Stimulated activated CD8-positive, alpha-beta memory T cell treated with anti-CD3 and anti-CD28 coated beads, Interleukin-7, amount 100 ng/mL, for 1 hour (primary cell): ENCODE measurements at places on chromosomes 1 and 21.

- no peak for DNase-seq
These were observed 80.0 kb downstream of the HUNK start for GRCh38 chr21:31952828-31953227.

- no peak for DNase-seq
These were observed 80.3 kb downstream of the SSBP3 start for GRCh38 chr1:54325703-54326461.

DNA sequence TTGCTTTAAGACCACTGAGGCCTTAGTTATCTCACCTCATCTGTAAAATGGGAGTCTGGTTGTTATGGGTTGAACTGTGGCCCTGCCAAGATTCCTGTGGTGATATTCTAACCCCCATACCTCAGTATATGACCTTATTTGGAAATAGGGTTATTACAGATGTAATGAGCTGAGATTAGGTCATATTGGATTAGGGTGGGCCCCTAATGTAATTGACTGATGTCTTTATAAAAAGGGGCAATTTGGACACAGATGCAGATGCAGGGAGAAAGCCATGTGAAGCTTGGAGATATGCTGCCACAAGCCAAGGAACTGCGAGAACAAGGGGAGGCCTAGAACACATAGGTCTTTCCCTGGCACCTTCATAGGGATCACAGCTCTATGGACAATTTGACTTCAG is 3.9 kb downstream of the C1orf87 start:
- no peak for DNase-seq

- DNase-seq: no peak
These were observed 291.3 kb downstream of the CAMTA1 start for GRCh38 chr1:7076572-7076971.

DNA sequence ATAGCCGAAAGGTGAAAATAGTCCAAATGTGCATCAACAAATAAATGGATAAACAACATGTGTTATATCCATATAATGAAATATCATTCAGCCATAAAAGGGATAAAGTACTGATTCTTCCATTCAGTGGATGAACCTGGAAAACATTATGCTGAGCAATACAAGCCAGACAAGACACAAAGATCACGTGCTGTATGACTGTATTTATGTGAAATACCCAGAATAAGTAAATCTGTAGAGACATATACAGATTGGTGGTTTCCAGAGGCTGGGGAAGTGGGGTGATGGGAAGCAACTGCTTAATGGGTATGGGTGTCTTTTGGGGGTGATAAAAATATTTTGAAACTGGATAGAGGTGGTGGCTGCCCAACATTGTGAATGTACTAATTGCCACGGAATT is 13.3 kb upstream of the GSTM4 start:
- no peak for DNase-seq

DNA sequence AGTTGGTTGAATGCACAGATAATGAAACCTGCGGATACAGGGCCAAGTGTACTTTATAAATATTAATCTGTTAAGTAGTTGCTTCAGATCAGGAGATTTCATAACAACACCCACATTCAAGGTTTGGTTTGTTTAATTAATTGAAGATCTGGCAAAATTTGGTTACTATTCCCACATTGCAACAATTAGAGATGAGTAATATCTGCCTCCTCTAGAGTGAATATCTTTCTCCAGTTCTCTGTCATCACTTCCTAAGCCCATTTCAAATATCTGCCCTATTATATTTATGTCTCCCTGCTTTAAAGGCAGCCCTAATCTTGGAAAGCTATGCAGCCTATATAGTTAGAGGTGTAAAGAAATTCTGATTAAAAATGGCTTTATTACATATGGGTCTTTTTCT is 61.4 kb downstream of the PPP2R5A start:
- DNase-seq: no peak

GRCh38 chr1:214329470-214330220 is 48.7 kb downstream of the SMYD2 start:
- DNase-seq: no peak

DNA sequence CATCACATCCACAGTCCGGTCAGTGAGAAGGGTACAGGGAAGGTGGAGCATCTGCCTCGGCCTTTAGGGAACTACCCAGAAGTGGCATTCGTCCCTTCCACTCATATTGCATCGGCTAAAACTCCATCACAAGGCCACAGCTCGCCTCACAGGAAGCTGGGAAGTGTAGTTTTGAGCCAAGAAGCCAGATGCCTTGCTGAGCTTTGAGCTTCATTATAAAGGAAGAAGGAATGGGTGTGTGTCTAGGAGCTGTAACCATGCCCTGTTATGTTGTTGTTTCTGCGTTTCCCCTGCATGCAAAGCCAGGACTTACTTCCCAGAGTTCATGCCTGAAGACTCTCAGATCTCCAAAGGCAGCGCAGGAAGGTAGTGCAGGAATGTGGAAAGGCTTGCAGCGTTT is 61.1 kb downstream of the OPTC start:
- no peak for DNase-seq

DNA sequence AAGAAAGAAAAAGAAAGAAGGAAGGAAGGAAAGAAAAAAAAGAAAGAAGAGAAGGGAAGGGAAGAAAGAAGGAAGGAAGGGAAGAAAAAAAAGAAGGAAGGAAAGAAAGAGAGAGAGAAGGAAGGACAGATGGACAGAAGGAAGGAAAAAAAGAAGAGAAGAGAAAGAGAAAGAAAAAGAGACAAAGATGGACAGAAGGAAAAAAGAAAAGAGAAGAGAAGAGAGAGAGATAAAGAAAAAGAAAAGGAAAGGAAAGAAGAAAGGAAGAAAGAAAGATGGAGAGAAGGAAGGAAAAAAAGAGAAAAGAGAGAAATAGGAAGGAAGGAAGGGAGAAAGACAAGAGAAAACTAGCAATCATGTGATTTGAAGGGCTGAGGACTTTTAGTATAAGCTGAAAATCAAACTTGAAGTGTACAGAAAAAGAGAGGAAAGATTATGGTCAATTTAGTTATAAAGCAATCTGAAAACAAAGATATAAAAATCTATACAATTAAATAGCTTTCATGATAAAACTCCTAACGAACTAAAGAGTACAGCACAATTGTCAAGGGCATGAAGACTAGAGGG is 115.3 kb downstream of the LTN1 start:
- DNase-seq: no peak

DNA sequence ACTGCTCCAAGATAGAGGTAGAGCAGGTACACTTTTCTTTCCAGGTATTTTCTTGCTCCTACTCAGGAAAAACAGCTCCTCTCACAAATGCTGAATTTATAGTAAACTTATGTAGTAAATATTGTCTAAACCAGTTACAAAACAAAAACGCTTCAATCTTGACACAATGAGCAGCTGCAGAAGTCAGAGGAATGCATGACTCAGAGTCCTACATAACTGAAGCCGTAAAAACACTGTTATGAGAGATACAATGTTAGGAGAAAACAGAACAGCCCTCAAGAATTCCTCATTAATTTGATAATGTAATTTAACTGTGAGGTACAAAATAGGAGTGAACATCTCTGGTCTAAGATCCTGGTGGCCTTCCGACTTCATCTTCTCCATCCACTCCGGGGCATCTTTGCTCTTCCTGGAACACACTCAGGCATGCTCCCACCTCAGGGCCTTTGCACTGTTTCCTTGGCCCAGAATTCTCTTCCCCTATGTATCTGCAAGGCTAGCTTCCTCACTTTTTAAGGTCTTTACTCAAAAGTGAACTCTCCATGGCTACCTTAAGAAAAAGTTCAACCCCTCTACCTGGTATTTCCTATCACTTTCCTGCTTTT is 138.5 kb downstream of the SLC45A1 start:
- no peak for DNase-seq

DNA sequence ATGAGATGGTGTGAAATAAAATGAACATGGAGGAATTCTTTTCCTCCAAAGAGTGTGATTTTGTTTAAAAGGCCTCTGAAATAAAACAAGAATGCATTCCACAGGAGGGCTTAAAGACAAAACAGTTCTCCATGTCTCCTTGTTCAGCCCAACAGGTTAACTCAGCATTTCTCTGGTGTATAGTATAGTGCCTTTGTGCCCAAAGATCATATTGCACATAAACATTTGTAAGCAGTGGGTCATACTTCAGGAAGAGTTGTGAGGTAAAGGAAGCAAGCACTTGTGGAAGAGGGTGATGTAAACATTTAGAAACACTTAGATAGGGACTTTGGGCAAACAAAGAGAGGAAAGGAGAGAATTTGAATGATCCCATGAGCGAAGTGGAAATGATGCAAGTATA is 433.9 kb downstream of the SIPA1L2 start:
- DNase-seq: no peak

DNA sequence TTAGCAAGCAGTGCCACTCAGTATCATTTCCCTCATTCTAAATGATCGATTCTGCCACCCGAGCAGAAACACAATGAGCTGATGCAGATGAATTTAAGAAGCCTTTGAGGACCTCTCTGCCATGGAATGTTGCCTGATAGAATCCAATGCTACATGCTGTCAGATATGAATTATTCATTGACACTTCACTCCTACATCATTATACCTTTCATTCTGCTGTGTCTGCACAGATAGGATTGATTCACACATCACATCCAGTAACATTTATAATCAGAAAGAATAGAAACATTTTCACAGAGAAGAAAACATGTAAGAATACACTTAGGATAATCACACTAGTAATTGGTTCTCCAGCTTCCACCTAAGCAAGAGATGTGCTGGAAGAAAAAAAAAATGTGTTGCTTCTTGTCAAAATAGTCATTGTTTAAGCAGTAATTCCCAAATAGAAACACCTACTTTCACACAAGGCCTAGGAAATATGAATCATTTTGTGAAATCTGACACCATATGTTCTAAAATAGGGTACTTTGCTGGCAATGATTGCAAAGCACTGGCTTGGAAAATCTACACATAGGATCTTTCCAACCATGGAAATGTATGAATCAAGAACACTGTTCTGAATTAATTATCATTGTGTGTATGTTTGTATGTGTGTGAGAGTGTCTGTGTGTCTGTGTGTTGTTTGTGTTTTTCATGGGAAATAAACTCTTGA is 110.1 kb downstream of the GRIK1 start:
- no peak for DNase-seq

GRCh38 chr21:33024201-33025103 is 1.3 kb upstream of the OLIG2 start:
- no peak for DNase-seq

GRCh38 chr1:222994511-222995235 is 148.4 kb downstream of the TLR5 start:
- no peak for DNase-seq

GRCh38 chr1:156926175-156926574 is 5.7 kb downstream of the LRRC71 start:
- no peak for DNase-seq

DNA sequence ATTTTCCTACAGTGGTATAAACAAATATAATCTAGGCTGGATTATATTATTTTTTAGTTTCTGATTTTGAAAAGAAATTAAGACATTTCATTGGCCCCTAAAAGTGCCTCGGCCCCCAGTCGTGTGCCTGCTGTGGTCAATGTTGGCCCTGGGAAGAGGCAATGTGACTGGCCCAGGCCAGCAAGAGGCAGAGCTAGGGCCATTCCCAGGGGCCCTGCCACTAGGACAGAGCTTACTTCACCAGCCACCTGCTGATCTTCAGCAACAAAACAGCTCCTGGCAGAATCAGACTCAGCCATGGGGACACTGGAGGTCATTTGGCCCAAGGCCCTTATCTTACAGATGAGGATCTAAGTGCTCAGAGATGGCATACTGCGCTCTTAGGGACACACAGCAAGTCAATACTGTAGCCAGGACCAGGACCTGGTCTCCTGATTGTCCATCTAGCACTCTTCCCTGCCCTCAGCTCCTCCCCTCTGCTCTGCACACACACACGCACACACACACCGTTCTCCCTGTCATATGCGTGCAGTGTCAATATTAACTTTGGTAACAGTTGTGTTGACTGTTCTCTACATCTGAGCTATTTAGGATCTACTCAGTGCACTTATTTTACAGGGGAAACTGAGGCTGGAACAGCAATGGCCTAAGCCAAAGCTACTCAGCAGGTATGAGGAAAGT is 16.6 kb upstream of the KLHDC7A start:
- no peak for DNase-seq

- no peak for DNase-seq
These were observed 29.4 kb upstream of the PEX10 start for GRCh38 chr1:2441746-2442145.

DNA sequence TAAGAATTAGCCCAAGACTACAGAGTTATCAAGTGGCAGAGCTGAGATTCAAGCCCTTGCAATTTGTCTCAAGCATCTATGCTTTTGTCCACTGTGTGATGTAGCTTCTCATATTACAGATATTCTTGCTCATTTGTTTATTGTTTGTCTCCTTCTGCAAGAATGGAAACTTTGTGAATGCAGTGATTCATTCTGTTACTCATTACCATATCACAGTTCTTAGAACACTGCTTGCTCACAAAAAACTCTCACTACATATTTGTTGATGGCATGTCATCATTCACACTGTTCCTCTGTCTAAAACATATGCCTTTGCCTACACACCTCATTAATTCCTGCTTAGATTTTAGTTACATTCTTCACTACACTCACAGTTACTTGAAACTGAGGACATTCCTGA is 1198.9 kb downstream of the PLA2G4A start:
- no peak for DNase-seq

GRCh38 chr1:59132295-59132694 is 164.6 kb upstream of the FGGY start:
- no peak for DNase-seq

DNA sequence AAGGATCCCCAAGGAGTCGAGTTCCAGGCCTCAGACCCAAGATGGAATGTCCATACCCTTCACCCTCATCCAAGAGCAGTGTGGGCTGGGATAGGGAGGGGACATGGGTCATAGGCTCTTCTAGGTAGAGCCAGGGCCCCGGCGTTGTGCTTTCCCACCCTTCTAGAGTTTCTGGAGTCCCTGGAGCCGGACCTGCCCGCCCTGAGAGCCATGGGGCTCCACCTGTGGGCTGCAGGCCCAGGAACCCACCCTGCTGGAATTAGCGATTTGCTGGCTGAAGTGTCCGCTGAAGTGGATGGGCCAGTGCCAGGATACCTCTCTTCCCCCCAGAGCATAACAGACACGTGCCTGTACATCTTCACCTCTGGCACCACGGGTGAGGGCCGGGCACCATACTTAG is 1.1 kb downstream of the SLC27A3 start:
- DNase-seq: no peak

DNA sequence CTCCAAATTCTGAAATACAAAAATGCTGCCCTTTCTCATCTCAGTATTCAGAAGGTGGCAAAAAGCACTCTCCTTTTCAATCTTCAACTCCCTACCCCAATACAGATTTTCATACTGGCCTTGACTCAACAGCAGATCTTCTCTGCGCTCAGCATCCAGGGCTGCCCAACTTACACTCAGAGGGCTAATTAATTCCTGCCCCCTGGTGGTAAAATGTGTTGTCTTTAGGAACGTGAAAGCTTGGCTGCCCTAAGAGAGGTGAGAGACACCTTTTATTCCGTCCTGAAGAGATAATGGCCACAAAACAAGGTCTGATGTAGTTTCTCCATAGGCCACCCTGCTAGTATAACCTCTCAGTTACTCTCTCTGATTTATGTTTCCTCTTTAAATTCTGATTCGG is 25.0 kb downstream of the KRTAP24-1 start:
- DNase-seq: no peak
